Motor neuron (in vitro differentiated cells): ENCODE measurements at places on chromosomes 12 and 14.

- no peak for ATAC-seq
Observed at GRCh38 chr14:23093991-23094665, 808 bp downstream of the ACIN1 start.

GRCh38 chr14:76589246-76589645 lies 172.0 kb upstream of the VASH1 start:
- no peak for ATAC-seq

- ATAC-seq: no peak
Observed at GRCh38 chr12:58384196-58384595, 442.8 kb downstream of the ATP23 start.

DNA sequence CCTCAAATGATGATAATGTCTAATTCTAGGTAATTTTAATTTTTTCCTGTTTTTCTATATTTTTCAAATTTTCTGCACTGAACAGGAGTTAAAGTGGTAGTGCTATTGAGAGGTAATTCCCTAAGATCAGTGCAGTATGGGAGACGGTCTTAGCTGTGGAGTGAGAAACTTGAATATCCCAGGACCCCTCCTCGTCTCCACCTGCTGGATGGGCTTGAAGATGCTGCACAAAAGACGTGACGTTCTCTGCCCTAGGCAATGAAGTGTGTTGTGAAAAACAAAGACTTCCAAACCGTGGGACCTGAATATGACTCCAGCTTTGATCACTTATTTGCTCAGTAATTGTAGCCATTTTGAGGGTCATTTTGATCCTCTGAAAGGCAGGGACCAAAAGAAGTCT lies 298.1 kb downstream of the VRK1 start:
- no peak for ATAC-seq

DNA sequence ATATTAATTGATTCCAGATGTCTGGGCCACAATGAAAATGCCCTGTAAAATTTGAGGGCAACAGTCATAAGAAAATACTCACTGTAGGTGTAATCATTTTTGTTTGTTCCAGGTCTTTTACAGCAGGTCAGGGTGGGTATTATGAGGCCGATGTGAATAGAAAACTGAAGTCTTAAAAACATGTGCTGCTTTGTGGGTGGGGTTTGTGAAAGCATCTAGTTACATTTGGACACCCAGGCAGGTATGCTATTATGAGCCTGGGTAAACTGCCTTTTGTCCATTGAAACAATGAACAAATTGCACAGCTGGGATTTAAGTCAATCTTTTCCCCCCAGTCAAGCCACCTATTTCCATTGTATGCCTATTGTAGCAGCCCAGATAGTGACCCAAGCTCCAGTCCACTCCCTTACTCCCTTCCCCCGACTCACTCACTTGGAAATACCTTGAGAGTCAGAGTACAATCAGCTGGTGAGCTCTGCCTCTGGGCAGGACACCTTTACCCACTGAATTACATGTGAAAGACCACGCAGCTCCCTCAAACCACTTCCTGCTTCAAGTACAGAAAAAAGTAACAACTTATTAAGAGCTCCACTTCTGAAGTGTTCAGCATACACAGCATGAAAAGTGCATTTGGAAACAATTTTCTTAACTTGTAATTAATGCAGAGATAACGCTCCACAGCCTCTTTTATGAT lies 1.8 kb downstream of the IGF1 start:
- ATAC-seq: no peak
